Psoas muscle (tissue), 8 donors: ENCODE measurements at places on chromosomes 4 and X. TPM values are rescaled to one million over a fixed set of nuclear protein-coding genes. Genes with fewer than 3 reads are reported as not detected.

The TECRL gene
- total RNA-seq = 58.8 TPM

The VCX gene
- total RNA-seq = not detected

The MAP9 gene
- 0.13 TPM for total RNA-seq

DNA sequence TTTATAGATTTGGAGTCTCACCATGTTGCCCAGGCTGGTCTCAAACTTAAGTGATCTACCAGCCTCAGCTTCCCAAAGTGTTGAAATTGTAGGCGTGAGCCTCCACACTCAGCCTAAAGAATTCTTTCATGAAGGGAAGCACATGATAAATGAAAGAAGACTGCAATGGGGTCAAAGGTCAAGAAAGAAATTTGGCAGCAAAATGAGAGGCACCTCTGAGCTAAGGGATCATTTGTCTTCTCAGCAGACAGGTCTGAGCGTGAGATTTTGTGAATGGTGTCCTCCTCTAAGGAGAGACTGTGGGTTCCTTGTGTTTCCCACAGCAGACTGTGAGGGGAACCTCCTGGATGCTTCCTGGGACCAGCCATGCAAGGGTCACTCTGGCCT is 57.5 kb upstream of the EGFL6 start:
- DNase-seq = no peak

GRCh38 chr4:122900314-122900713 is 22.1 kb downstream of the NUDT6 start:
- no peak for DNase-seq

DNA sequence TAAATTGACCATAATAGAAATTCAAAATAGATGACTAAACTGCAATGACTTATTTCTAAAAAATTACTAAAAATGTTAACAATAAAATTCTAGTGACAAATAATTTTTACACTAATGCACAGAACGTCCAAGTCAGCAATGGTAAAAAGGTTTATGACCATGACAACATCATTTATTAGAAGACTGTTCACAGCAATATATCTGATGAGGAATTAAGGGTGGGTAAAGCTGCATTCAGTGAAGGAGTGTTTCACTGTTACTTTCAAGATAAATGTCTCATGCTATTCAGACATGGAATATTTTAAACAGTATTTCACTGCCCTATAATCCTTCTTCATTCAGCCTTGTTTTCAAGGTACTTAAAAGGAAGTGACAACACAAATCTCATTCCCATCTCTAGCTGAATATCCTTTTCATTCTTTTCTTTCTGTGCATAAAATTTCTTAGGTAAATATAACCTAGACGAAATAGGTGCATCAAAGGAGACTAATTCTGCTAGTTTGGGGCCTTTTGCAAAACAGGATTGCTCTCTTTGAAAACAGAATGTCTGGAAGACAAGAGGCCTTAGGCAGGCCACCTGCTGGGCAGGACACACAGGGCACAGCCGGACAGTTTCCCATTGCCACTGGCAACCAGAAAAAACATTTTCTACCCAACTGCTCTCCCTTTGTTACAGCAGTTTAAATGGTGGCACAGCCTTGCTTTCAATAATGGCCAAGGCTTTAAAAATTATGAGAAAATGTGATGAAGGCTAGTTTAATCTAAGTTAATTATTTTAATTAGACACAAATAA is 600.3 kb downstream of the SPRY1 start:
- DNase-seq = no peak

The LONRF3 gene
- 25.3 TPM for total RNA-seq

- no peak for DNase-seq
These were observed 275.5 kb downstream of the CFAP299 start for GRCh38 chr4:80610845-80611677.

DNA sequence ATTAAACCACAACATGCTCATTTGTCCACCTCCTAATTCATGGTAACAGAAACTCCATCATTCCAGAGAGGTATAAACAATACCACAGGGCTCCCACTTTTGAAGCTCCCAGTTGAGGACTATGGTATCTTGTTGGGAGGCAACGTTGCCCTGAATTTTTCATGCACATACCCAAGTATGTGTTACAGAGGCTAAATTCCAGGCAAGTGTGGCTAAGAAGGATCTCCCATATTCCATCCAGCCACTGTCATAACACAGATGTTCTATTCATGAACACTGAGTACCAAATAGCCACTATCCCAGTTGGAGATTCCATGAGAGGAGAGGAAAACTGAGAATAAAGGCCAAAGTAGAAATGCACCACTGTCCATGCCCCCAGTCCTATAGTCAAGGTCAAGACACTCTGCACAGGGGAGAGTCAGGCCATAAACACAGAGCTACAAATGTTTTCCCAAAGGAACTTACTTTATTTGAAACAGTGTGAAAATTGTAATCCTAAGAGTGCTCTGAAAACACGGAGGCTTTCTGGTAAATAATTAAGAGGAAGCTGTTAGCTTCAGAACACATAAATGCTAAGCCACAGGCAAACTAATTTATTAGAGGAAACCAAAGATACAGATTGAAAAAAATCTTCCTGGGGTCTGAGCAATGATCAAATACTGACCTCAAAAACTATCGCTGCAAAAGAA is 42.4 kb upstream of the TMPRSS11B start:
- DNase-seq = no peak

DNA sequence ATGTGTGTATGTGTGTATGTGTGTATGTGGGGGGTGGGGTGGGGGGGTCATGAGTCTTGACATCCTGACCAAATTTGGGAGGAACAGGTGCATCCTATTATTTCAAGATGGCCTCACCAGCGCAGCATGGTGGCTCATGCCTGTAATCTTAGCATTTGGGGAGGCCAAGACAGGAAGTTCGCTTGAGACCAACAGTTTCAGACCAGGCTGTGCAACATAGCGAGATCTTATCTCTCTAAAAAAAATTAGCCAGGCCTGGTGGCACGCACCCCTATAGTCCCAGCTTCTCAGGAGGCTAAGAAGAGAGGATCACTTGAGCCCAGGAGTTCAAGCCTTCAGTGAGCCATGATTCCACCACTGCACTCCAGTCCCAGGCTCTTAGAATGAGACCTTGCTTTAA is 47.0 kb upstream of the DHRSX start:
- DNase-seq = no peak

- DNase-seq = no peak
These were observed 212.7 kb downstream of the KCTD8 start for GRCh38 chr4:44235897-44236296.

- no peak for DNase-seq
These were observed 238.6 kb downstream of the TRIML1 start for GRCh38 chr4:188377816-188378215.

DNA sequence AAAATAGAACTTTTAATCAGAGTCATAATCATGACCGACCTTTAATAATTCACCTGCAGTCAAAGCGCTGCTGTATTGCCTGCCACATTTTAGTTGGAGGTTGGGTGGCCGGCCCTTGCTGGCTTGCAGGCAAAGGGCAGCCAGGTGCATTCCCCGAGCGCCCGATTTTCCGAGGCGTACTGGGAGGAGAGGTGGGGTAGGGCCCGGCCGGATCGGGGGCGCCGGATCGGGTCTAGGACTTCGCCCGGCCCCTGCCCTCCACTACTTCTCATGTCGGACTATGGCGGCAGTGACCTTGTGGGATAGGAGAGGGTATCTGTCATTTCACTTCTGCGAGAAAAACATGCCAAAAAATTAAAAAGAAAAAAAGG is 2.5 kb upstream of the RS1 start:
- DNase-seq = no peak
